ENCODE measurements at places on chromosomes 3 and 15.

GRCh38 chr3:59873576-59874230, 823.9 kb upstream of the CFAP20DC start:
- DNase-seq = no peak

GRCh38 chr3:78822726-78823125, 945.1 kb downstream of the ROBO1 start:
- DNase-seq = no peak

GRCh38 chr3:10869460-10869859, 53.4 kb downstream of the SLC6A11 start:
- no peak for DNase-seq

DNA sequence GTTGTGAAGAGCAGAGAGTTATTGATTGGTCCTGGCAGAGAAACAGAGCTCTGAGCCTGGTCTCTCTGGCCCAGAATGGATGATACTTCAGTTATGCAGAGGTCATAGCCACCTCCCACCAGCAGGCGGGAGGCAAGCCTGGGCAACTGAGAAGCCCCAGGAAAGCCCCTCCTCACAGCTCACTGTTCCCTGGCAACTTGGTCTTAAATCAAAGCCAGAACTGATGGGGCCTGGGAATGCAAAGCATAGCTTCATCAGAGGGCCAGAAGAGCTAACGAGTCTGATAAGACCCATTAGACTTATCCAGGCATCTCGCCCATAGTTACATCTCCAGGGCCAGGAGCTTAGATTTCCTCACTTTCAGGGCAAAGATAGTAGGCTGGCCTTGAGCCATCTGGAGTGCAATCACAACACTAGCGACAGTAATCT, 5.5 kb upstream of the COLQ start:
- DNase-seq = no peak

DNA sequence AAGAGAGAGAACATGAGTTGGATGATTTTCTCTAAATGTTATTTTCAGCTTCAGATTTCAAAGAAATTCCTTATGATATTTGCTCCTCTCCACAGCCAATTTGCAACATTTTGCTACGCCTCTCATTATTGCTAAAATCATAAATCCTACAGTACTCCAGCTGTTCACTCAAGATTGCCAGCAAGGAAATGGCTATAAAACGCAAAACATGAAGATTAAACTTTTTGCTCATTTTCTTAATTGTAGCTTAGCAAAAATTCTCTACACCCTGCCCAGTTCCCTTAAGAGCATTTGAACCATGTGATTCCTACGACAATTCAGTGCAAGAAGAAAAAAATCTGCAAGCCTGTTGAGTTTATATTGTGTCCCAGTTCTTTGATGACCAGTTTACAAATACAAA, 6.8 kb downstream of the CHRNA3 start:
- DNase-seq = no peak

DNA sequence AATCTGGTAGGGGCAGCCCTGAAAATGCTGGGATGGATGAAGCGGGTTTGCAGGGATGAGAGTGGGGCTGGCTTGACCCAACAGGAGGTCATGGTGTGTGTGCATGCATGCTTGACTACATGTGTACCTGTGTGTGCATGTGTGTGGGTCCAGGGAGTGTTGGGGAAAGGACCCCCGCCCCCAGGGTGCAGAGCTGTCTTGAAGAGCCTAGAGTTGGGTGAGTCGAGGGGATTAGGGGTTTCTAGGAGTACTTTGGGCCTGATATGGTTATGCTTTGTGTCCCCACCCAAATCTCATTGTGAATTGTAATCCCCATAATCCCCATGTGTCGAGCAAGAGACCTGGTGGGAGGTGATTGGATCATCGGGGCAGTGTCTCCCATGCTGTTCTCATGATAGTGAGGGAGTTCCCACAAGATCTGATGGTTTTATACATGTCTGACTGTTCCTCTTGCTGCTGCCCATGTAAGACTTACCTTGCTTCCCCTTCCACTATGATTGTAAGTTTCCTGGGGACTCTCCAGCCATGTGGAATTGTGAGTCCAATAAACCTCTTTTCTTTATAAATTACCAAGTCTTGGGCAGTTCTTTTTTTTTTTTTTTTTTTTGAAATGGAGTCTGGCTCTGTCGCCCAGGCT, 5.2 kb upstream of the LCTL start:
- DNase-seq = no peak

DNA sequence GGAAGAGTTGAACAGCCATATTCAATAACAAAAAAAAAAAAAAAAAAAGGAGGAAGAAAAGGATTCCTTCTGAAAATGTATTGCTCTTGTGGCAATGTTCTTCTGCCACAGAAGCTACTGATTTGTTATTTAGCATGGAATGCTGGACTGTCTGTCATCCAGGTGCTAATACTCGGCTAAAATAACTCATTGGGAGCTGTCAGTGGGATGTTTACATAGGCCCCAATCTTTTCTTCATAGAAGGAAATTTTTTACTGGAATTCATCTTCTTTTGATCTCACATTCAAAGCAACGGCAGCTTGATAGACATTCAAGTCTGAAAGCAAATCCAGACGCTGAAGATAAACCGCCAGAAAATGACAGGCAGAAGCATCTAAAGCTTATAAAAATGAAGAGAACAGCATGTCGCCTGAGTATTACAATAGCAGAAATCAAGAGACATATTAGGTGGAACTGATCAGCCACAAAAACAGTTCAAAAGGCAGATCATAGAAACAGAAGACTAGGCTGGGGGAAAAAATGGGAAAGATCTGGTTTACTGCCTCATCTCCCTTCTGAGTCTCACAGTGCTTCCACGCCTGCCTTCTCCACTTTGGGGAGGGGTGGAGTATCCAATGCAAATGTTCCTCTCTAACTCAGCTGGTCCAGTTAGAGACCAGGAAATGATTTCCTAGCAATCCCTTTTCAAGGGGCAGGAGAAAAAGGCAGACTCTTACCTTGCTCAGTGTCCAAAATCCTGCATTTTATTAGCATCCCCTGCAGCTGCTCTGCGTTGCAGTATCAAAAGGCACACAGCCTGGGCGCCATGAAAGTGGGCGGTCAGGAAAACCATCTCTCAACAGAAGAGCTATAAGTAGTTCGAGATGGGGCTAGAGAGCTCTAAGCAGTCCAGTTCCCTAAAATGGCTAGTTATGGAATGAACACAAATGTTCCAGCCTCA, 451.9 kb downstream of the FOXP1 start:
- DNase-seq = no peak

DNA sequence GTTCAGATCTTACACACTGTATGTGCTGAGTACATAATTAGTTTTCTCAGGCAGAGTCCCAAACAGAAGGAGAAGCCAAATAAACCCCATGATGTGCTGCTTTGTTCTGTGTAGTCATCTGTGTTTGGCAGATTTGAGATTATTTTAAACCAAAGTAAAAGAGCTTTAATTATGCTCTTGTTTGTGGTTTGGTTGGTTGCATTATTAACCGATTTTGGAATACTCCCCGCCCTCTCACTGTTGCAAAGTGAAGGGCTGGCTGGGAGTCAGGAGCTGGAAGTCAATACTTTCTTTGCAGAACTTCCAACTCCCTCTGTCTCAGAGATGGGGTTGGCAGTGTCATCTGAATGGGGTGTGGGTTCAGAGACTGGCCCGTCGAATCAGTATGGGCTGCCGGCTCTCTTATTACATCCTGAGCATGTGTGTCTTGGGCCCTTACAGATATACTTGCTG, 34.4 kb downstream of the SLCO3A1 start:
- peak; percentile 63 for DNase-seq

DNA sequence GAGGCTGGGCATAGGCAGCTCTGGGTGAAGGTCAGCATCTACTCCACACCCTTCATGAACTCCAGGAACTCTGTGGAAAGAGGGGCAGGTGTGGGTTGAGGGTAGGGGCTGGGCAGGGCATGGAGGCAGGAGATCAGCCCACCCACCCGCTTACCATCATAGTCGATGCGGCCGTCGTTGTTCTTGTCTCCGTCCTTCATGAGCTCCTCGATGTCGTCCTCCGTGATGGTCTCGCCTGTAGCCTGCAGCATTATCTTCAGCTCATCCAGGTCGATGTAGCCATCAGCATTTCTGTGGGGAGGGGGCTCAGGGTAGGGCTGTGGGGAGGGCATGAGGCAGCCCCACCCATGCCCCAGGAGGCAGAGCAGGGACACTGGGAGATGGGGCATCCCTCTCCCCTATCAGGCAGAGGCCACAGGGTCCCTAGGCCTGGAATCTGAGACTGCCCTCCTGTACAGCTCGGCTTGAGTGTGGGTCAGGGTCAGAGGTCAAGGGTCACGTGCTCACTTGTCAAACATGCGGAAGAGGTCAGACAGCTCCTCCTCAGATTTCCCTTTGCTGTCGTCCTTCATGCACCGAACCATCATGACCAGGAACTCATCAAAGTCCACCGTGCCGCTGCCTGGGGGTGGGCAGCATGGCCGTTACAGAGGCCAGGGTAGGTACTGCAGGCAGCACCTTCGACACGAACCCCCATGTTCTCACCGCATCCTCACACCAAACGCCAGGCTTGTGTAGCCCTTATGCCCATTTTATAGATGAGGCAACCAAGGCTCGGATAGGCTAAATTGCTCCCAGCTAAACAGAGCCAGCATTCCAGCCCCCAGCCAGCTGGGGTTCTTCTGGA, 2.4 kb downstream of the TNNC1 start:
- no peak for DNase-seq

DNA sequence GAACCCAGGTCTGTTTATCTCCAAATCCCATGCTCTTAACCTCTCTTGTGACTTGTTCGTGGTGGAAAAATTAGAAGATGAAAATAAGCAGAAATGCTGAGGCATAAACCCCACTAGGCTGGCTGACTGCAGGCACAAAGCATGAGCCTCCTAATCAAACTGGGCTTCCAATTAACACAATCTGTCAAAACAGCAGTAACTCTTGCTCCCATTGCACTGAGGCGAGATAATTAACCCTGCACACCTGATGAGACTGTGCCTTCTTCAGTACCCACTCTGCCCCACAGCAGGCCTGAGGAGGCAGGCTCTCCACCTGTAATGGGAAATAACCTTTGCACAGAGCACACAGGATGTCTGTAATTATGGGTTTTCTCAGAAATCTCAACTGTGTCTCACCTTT, 284.4 kb upstream of the WNT5A start:
- peak; percentile 12 for DNase-seq

DNA sequence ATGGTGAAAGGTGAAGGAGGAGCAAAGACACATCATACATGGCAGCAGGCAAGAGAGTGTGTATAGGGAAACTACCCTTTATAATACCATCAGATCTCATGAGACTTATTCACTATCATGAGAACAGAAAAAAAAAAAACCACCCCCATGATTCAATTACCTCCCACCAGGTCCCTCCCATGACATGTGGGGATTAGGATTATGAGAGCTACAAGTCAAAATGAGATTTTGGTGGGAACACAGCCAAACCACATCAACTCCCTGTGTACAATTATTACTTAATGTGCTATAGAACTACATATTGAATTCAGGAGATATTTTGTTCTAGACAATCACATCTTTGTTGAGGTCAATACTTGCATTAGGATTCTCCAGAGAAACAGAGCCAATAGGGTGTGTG, 313.4 kb downstream of the CNTN6 start:
- DNase-seq = no peak

DNA sequence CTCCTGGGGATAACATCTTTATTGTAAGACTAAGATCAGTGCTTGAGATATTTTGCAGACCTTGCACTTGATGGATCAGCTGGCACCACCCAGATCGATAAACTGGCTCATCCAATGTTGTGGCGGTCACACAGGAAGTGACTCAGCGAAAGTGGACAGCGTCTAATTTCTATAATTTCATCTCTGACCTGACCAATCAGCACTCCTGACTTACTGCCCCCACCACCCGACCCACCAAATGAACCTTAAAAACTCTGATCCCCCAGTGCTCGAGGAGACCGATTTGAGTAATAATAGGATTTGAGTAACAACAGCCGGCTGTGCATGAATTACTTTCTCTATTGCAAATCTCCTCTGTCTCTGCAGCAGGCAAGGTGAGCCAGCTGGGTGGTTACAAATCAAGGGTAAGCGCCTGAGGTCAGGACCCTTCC, 62.7 kb upstream of the RNU6-1 start:
- DNase-seq = no peak

DNA sequence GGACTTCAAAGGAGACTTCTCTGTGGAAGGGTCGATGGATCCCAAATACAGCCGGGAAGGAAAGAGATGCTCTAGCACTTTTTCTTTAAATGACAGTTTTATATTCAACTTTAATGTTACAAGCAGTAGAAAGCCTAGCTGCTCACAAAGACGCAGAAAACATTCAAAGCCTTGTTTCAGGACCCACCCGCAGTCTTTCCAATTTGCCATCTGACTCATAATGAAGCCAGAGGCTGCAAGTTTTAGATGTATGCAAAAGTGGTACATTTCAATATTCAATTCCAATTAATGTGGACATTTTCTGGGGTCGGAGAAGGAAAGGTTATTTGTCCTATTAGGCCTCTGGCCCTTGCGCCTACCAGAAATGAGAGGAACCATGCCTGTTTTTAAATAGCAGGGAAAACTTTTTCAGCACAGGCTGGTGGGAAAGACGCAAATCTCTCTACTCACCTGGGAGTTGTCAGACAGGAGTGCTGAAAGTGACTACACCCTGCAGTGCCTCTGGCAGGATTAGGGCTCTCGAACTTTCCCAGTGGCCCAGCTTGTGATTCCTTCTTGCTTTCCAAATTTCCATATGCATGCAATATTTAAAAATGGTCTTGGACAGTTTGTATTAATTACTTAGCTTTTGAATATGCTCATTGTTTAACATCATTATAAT, 117.4 kb upstream of the MBNL1 start:
- no peak for DNase-seq

- no peak for DNase-seq
Measured at GRCh38 chr15:80645494-80646065, 49.5 kb upstream of the ABHD17C start.

GRCh38 chr3:124492824-124493223, 237.4 kb upstream of the UMPS start:
- DNase-seq = no peak

DNA sequence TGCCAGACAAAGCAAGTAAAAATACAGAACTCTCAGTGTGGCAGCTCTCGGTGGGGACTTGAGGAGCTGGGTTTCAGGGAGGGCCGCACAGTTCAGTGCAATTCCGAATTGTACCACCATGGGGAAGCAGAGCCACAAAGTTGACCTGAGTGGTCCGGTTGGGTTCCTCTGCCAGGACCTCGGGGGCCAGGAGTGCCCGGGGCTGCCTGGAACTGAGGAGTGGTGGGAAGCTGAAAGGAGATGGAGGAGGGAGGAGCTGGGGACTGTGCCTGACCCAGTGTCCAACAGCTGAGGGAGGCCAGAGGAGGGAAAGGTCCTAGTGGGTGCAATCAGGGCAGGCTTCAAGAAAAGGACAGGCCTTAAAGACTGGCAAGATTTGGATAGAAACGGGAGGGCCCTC, 32.2 kb upstream of the TRH start:
- DNase-seq = peak; percentile 71
